MCF 10A (cell line): ENCODE measurements at places on chromosomes 2 and 18.

DNA sequence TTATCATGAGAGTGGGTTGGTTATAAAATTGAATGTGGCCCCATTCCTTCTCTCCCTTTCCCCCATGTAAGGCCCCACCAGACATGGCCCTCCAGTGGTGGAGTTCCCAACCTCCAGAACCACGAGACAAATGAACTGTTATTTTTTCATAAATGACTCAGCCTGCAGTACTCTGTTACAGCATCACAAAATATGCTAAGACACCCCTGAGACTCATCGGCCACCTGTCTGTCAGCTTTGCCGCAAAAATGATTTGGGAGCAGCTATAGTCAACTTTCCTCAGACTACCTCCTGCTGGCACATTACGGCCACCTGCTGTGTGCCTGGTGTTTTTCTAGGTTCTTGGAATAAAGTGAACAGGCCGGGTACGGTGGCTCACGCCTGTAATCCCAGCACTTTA is 21.4 kb upstream of the C1QL2 start:
- H3K27ac ChIP-seq, result peak overlapping the region; percentile 84
- H3K36me3 ChIP-seq, result no peaks in the 10 kb centered on the region
- no peaks in the 10 kb centered on the region for H3K27me3 ChIP-seq
- H3K4me3 ChIP-seq, result no peak overlapping the region

GRCh38 chr2:34912084-34912483 is 1313.0 kb upstream of the FAM98A start:
- no peaks in the 10 kb centered on the region for H3K4me1 ChIP-seq
- H3K27me3 ChIP-seq, result peaks cover 76% of the 10 kb centered on the region
- H3K27ac ChIP-seq, result no peak overlapping the region
- no peaks in the 10 kb centered on the region for H3K36me3 ChIP-seq

DNA sequence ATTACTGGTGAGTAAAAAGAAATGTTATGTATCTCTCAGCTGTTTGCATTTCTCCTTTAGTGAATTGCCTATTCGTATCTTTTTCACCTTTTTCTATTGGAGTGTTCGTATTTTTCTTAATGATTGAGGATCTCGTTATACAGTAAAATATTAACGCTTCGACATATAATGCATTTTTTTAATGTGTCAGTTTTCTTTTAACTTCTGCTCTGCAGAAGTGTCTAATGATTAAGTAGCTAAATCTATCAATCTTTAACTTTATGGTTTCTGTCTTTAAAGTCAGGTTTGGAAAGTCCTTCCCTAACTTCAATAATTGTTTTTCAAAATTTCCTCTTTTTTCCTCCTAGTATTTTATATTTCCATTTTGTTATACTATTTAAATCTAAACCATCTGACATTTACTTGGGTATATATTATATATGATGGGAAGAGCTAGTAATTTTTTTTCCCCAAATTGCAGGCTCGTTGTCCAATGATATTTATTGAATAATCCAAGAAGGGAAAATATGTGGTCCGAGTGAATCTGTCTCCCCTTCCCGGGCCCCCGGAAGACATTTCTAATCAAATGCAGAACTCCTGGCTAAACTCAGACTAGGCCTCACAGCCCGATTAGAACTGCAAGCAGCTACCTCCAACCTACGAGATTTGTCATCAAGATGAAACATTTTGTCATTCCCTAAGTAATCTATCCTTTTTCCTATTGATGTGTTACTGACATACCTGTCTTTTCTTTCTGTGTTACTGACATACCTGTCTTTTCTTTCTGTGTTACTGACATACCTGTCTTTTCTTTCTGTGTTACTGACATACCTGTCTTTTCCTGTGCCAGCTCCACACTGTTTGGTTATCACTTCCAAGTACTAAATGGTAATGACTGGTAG is 17.2 kb downstream of the PCBP1 start:
- H3K27me3 ChIP-seq, result no peaks in the 10 kb centered on the region
- H3K4me1 ChIP-seq, result peaks cover 10% of the 10 kb centered on the region
- H3K36me3 ChIP-seq, result no peaks in the 10 kb centered on the region
- DNase-seq, result no peak
- H3K27ac ChIP-seq, result no peak overlapping the region

DNA sequence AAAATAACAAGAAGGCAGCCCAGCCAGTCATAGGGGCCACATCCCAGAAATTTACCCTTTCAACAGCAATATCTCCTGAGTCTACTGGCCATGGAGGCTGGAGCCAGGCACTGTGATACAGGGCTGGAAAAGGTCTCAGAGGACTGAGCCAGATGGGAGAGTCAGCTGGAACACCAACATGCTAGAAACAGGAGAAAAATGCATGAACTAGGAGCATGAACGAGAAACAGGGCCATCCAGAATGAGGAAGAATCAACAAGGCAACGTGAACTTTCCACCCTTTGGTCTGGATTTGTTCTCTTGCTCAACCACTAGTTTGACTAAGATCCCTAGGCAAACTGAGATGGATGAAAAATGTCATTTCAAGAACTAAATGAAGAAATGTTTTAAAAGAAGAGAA is 13.1 kb downstream of the PID1 start:
- H3K4me1 ChIP-seq, result peaks cover 17% of the 10 kb centered on the region
- peaks cover 82% of the 10 kb centered on the region for H3K36me3 ChIP-seq
- no peak for DNase-seq
- H3K4me3 ChIP-seq, result no peak overlapping the region
- no peak overlapping the region for H3K27ac ChIP-seq

GRCh38 chr2:201433394-201433995 is 17.8 kb downstream of the TRAK2 start:
- H3K4me1 ChIP-seq, result peaks cover 12% of the 10 kb centered on the region
- H3K27me3 ChIP-seq, result no peaks in the 10 kb centered on the region
- no peak for DNase-seq
- no peaks in the 10 kb centered on the region for H3K36me3 ChIP-seq
- H3K27ac ChIP-seq, result no peak overlapping the region

- no peaks in the 10 kb centered on the region for H3K27me3 ChIP-seq
- DNase-seq, result no peak
- no peak overlapping the region for H3K4me3 ChIP-seq
- H3K4me1 ChIP-seq, result peaks cover 9% of the 10 kb centered on the region
Measured at GRCh38 chr2:101383016-101383541, 4.2 kb downstream of the CREG2 start.
